Right lobe of liver (tissue), 6 donors: ENCODE measurements at places on chromosomes 13 and 19.

- no peak for DNase-seq
Measured at GRCh38 chr13:82214341-82214740, 1667.9 kb downstream of the SLITRK1 start.

DNA sequence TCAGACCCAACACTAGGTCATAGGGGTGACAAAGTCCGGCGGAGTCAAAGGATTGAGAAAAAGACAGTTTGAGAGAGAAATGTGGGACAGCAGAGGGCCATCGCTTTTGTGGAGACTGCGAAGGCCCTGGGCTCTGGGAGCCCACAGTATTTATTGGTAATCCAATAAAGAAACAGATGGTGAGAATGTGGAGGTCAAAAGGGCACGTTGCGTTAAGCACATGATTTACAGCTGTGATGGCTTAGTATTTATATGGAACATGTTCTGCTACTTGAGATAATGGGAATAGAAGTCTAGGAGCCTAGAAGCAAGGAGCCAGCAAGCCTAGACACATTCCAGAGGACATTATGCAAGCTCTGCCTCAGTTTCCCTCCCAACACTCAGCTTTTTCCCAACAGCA lies 2521.1 kb downstream of the PCDH9 start:
- no peak for DNase-seq

DNA sequence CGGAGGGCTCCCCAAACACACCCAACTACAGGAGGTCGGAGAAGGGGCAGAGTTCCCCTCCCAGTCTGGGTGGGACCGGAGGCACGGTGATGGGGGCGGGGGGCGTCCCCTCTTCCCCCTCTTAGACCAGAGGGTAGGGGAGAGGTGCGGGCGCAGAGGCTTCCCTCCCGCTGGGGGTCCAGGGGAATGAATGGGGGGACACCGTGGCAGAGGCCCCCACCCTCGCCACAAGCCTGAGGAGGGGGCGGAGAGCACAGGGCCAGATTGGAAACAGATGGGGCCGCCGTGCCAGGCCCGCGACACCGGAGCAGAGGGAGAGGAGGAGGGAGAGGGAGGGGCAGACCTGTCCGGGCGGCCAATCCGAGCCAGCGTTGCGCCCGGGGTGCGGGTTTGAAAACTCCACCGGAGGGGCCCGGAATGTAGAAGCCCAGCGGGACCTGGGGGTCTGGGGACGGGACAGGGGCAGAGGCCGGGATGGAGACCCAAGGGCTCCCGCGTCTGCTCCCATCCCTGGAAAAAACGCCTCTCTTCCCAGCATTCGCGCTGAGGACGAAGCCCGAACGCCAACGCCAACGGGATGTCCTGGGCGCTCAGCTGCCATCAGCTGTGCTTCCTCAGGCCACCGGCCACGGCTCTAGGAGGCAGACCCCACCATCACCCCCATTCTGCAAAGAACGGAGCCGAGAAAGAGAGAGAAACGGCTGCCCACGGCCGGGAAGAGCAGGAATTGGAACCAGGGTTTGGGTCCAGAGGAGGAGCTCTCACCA lies 46.8 kb downstream of the PTPRS start:
- no peak for DNase-seq

GRCh38 chr13:22505489-22505888 lies 675.3 kb upstream of the SGCG start:
- DNase-seq, result no peak

DNA sequence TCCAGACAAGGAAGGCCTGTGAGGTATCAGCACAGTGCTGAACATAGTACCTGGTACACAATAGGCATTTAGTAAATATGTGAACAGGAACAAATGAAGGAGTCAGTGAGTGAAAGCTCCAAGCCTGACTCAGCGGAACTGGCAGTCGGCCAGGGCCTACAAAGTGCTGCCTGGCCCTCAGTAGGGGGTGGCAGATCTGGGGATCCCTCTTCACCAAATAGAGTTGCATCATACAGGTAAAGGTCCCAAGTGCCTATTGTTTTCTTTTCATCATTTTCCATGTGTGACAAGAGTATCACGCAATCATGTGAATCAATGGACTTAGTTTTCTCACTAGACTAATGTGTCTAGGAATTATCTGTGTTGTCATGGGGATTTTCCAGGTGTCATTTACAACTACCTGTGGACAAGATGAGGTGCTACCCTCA lies 9.2 kb downstream of the CYP2B6 start:
- peak; percentile 59 for DNase-seq

DNA sequence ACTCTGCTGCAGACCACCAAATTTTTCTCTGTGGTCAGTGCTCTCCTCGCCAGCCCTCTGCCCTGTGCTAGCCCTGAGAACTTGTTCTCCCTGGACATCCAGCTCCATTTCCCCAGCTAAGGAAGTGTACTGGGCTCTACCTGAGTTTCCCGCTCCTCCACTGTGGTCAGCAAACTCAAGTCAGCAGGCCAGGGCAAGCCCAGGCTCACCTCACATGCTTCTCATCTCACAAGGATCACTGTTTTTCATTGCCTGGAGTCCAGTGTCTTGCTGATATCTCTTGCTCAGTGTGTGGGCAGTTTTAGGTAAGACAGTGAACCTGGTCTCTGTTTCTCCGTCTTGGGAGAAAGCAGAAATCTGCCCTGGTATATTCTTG lies 201.4 kb downstream of the FOXO1 start:
- DNase-seq, result no peak

- no peak for DNase-seq
Measured at GRCh38 chr13:26343816-26344215, 89.9 kb downstream of the CDK8 start.

- no peak for DNase-seq
Measured at GRCh38 chr19:1351381-1351851, 32.3 kb upstream of the NDUFS7 start.

DNA sequence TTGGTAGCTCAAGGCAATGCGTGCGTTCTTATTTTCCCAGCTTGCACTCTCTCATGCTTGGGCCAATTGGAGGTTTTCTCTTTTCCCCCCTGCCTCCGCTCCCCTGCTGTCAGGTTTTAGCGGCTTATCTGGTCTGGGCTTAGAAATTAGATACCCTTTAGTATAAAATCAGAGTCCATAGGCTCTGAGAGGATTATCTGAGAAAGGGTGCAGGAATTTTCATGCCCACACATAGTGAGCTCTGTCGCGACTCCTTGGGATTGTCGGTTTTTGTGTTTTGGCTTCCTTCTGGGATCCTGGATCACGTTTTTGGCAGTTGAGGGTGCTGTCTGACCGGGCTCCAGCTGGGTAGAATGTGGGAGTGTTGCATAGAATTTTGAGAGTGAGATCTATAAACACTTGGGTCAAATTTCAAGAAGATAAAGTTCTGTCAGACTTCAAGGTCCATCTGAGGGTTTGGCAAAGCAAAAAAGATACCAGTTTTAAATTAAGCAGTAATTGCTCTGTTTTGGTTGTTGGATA lies 12.4 kb downstream of the CHAF1A start:
- DNase-seq, result no peak

DNA sequence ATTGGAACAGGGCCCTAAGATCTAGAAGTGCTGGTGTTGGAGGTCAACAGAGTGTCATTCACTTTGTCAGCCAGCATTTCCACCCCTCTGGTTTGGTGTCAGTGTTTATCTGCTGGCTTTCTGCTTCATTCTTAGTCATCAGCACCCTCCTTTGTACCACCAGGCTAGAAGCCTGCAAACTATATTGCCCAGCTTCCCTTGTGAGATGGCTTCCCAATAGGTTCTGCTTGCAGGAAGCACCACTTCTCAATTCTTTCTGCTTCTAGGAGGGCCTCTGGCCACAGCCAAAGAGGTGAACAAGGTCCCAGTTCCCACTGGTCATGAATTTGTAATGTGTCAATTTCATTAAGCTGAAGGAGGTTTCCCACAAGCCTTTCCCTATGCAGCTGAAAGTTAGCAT lies 36.4 kb upstream of the CALM3 start:
- no peak for DNase-seq
